WTC11 (cell line): ENCODE measurements at places on chromosomes 16 and 17. TPM values are rescaled to one million over a fixed set of nuclear protein-coding genes. Genes with fewer than 3 reads are reported as not detected.

The ARL5C gene
- not detected in 3 replicates for total RNA-seq

The PPP1R27 gene
- total RNA-seq: not detected in 3 replicates

The SCARF1 gene
- total RNA-seq: 3.7 to 5.4 TPM (median 4.9 TPM) in 3 replicates

The KRTAP3-2 gene
- not detected in 3 replicates for total RNA-seq

The CCL8 gene
- not detected in 3 replicates for total RNA-seq

The CCL5 gene
- total RNA-seq: 0.17 to 0.37 TPM (median 0.27 TPM) in 3 replicates

GRCh38 chr17:29954405-29954804 is 13.0 kb downstream of the EFCAB5 start:
- no peak for DNase-seq

GRCh38 chr16:4283441-4283840 is 10.6 kb upstream of the TFAP4 start:
- no peak for DNase-seq

DNA sequence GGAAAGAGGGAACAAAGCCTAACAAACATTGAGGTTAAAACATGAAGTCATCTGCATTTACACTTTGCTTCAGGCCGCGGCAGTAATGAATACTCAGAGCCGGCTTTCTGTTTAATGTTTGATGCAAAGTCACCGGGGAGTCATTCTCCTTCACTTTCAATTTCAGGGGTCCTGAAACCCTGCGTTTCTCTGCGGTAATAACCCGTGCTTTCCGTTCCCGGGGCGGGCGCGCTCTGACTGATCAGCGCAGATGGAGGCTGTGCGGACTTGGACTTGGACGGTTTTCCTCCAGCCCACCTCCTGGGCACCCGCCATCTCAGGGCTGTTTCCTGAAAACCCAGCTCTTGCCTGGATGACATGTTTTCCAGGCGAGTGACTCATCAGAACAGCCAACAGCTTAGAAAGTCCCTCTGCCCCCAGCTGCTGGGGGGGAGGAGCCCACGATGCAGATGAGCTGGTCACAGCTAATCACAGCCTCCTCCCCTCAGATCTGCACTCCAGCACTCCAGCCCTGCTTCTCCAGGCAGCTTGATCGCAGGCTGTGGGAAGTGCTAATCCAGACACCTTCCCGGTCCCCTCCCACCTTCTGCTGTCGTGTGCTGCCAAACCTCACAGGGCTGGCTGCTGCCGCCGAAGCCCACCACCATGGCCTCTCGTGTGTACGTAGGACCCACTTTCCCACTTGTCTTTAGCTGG is 158.6 kb upstream of the CHMP6 start:
- DNase-seq: peak; percentile 82

DNA sequence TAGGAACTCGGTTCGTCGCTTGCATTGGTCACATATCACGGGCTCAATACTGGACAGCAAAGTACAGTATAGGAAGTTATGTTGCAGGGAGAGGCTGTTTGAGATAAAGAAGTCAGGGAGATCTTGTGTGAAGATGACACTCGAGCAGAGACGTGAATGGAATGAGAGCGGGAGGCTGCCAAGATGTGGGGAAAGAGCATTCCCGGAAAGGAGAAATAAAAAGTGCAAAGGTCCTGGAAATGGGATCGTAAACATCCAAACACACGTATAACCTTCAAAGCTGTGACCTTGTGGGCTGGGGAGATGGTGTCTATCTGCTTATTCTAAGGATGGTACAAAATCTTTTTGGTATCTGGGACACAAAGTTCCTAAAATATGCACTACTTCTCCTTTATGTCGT is 43.0 kb upstream of the MYOCD start:
- DNase-seq: no peak

DNA sequence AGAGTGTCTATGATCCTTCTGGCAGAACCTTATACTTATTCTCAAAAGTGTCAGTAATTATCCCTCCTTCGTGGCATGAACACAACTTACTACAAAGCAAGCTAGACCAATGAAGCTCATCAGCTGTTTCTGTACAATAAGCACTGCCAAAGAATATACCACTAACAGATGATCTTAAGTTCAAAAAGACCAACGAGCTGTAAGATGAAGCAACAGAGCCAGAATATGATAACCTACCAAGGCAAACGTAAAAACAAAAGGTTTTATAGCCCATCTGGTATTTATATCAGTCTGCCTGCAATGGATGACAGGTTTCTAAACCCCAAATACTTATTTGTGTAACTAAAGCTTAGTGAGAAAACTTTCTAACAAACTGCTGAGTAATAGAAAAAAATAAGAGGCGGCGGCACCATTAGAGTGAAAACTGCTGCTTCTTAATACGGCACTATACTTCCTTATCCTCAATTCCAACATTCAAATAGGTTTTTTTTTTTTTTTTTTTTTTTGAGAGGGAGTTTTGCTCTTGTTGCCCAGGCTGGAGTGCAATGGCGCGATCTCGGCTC is 22.1 kb downstream of the NME2 start:
- no peak for DNase-seq

- peak; percentile 61 for DNase-seq
Measured at GRCh38 chr16:31451681-31452351, 7.5 kb upstream of the ARMC5 start.

- no peak for DNase-seq
Measured at GRCh38 chr16:53631236-53632025, 72.2 kb downstream of the RPGRIP1L start.

- DNase-seq: peak; percentile 58
Measured at GRCh38 chr17:50534222-50534978, 1.9 kb downstream of the EPN3 start.

- no peak for DNase-seq
Measured at GRCh38 chr17:6994118-6994598, 1.7 kb upstream of the ALOX12 start.

- DNase-seq: no peak
Measured at GRCh38 chr16:64540434-64540833, 581.4 kb downstream of the CDH11 start.

DNA sequence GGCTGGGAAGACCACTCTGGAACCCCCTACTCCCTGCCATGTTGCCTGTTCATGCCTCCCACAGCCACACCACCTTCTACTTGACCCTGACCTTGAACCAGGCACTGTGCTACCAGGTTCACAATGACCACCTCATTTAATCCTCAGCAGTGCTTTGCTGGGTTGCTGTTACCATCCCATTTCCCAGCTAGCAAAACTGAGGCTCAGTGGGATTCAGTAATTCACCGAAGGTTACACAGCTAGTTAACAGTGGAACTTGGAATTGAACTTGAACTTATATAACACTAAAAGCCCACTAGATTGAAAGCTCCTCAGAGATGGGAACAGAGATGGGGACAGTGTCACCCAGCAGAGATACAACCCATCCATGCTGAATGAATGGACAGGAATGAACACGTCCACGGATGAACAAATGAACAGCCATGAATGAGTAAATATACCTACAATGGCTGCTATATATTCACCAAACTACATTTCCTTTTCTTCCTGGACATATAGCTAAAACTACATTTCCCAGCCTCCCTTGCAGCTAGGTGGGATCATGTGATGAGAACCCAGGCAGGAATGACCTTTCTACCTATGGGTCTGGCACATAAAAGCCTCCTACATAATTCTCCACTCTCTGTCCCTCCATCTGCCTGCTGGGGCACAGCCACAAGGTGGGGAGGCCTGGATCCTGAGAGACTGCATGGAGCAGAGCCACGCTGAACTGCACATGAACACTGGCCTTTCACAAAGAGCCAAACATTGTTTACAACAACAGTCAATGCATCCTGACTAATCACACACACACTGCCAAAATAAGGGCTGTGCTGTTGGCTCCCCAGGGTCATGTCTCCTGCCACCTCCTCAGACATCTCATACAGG is 94.8 kb downstream of the RMI2 start:
- DNase-seq: no peak

GRCh38 chr17:49494986-49495841 is at the start of gene NGFR:
Gene NGFR (plus strand): TSS chr17:49495293. CDS start chr17:49495418, 125 bp downstream.
- DNase-seq: peak; percentile 67
